ENCODE measurements at places on chromosomes 11 and 22.

DNA sequence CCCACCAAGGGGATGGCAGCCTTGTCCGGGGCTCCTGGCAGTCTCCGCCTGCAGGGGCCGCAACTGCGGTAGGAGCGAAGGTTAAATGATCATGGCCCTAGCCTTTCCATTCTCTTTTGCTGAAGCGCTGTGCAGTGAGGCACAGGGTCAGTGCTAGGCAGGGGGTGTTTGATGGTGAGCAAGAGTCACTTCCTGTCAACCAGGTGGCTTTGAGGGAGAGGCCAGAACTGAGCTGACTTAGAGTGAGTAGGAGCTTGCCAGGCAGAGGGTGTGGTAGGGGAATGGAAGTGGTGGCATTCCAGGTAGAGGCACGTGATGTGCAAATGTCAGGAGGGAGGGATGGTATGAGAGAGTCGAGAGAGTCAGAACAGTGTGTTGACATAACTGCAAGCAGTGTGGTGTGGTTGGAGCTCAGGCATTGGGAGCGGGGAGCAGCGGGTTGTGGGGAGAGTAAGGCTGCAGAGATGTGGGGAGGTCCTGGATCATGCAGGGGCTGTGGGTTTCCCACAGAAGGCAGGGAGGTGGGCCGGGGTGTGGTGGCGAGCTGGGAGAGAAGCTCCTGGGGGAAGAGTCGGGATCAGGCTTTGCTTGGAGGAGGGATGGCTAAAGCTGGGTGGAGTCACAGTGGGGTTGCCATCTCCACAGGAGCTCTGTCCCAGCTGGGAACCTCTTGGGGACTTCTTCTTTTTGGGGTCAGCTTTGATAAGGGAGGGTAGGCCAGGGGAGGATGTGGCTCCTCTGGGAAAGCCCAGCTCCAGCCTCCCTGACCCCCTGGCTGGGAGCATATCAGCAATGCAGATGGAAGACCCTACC, 33.3 kb downstream of the AMPD3 start:
- DNase-seq: no peak

DNA sequence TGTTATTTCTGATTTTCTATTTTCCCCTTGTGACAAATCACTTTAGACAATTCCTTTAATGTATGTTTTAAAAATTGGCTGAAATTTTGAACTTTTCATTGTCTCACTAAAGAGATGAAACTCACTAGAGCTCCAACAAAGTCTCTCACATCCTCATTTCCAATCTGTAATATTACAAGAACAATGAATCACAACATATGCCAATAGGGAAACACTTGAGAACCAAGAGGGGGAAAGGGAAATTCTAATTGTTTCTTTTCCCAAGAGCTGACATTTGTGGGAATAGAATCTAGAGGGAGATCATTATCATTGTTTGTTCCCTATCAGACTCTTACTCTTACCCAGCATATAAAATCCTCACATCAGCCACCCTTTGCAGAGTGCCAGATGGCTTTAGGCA, 28.2 kb downstream of the OR10D3 start:
- DNase-seq: no peak

DNA sequence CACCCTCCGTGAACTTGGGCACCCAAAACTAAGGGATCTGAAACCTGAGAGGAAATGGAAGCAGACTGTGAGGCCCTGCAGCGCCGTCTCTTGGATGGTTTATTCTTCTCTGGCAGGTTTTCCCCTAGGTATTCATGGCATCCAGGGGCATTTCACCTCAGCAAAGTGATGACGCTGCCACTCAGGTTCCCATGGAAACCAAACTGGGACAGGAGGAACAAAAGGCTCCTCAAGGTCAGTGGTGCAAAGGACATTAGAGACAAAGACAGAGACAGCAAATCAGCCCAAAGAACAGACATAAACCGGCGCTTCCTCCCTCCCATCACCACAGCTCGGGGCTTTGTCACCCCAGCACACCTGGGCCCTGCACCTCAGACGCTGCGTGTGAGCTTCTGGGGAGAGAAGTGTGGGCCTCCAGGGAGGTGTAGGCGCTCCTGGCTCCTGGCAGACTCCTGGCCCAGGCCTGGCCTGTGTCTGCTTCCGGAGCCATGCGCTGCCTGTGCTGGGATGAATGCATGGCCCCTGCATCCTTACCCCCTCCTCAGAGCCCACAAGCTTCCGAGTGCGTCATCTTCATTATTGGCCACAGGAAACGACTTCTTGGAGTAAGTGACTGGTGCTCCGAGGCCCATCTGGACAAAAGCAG, 5.9 kb downstream of the TP53AIP1 start:
- DNase-seq: no peak

DNA sequence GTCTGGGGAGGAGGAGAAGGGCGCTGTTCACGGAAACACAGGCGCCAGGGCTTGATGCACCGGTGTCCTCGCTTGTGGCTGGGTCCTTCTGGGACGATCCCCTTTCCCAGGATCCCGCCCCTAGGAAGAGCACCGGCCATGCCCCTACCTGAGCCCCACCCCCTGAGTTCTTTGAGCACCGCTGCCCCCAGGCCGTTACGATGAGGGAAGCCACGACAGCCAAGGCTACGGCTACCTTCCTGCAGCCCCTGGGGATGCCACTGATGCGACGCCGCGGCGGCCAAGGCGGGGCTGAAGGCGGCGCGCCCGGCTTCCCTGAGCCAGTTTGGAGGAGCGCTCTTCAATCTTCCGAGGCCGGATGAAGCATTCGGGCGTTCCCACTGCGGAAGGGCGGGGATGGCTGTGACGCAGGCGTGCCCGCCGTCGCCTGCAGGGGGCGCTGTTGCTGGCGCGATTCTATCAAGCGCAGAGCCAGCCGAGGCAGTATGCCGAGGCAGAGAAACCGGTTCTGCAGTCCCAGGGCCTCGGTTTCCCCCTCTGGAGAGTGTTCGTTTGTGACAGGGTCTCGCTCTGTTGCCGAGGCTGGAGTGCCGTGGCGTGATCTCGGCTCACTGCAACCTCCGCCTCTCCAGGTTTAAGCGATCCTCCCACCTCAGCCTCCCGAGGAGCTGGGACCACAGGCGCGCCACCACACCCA, 9.7 kb upstream of the NEFH start:
- peak; percentile 99 for DNase-seq

- DNase-seq: no peak
These were observed at the start of gene MAPK11 for GRCh38 chr22:50269970-50270665. Gene MAPK11, minus strand, starts transcription at chr22:50270380. Its CDS starts 88 bp downstream, at chr22:50270292.

DNA sequence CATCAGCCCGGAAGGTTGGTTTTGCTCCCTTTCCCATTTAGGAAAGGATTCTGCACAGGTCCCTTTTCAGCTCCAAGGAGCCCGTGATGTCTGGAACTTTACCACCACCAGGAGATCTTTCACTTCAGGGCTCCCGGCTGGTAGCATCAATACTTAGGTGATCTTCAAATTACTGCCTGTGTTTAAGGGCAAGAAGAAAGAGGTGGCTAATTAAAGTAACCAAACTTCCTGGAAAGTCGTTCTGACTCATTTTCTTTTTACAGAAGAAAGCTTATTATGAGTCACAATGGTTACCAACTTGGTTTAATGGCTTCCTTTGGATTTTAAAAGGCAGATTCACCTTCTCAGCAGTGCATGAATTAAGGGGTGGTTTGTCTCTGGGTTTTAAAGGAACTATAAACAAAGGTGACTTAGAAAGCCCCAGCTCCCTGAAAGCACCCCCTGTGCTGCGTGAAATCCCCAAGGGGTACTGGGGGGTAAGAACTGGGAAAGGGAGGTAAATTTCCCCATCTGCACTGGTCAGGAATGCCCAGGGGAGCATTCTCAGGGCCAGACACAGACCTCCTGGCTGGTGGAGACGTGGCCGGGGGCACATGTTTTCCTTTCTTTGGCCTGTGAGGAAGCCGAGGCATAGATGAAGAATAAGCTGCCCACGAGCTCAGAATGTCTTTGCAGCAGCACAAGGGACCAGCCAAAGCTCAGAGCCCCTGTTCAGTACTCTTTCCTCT, 8.8 kb downstream of the POU2F3 start:
- no peak for DNase-seq

GRCh38 chr11:86442827-86443226, 68.1 kb downstream of the CCDC81 start:
- DNase-seq: no peak

DNA sequence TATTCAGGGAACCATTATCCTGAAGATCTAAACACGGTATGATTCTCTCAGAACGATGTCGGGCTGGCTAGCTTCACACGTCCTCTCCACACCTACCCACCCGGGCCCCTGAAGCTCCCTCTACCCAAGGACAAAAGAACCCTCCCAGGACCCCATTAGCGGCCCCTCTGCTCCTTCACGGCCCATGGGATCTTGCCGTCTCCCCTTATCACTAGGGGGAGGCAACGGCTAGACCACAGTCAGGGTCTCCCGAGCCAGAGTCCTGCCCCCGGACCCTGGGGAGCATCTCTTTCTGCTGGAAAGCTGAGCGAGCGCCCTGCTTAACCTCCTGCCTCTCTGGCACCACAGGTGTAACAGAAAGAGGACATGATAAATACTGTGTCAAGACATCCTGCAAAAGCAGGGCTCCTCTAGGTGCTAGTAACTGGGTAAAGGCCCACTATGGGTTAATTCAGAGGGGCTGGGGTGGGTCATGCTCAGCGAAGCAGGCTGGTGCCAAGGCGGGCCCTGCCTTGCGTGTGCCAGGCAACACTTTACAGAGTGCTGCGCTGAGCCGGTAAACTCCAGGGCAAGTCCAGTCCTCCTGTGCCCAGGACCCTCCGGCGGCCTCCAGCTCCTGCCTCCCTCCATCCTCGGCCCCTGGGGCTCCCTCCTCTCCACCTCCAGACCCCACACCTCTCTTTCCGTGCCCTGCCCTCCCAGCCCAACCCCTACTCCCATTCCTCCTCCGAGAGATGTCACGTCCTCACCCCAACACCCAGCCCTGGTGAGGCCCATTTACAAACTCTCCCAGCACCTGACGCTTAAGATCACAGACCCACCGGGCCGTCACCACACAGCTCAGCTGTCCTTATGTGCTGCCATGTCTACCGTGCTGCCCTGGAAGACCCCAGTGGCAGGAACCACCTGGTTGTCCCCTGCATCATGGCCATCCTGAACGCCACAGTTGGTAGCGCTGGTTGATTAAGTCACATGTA, 3.0 kb downstream of the TOLLIP start:
- peak; percentile 8 for DNase-seq

- no peak for DNase-seq
These were observed 38.2 kb upstream of the OR5AK2 start for GRCh38 chr11:56950510-56950909.

GRCh38 chr11:78261828-78262227, 73.1 kb downstream of the USP35 start:
- no peak for DNase-seq

DNA sequence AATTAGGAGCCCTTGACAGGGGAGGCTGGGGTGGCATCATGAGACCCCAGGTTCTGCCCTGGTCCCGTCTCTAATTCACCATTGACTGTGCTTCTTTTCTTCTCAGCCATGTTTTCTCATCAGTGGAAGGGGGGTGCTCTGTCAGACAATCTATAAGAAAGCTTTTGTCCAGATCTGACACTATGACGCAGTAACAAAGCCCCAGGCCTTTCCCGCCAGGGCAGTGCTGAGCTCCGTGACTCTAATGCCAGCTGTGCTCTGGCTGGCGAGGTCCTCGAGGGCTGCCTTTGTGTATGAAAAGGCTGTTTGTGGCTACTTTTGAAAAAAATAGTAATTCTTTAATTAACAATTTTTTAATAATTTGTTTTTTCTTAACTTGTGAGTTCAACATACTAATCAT, 3.2 kb downstream of the CD6 start:
- DNase-seq: no peak

GRCh38 chr11:105466582-105467228, 143.2 kb upstream of the GRIA4 start:
- DNase-seq: no peak

- peak; percentile 99 for DNase-seq
These were observed 16.7 kb upstream of the SYT12 start for GRCh38 chr11:67006029-67006884.

DNA sequence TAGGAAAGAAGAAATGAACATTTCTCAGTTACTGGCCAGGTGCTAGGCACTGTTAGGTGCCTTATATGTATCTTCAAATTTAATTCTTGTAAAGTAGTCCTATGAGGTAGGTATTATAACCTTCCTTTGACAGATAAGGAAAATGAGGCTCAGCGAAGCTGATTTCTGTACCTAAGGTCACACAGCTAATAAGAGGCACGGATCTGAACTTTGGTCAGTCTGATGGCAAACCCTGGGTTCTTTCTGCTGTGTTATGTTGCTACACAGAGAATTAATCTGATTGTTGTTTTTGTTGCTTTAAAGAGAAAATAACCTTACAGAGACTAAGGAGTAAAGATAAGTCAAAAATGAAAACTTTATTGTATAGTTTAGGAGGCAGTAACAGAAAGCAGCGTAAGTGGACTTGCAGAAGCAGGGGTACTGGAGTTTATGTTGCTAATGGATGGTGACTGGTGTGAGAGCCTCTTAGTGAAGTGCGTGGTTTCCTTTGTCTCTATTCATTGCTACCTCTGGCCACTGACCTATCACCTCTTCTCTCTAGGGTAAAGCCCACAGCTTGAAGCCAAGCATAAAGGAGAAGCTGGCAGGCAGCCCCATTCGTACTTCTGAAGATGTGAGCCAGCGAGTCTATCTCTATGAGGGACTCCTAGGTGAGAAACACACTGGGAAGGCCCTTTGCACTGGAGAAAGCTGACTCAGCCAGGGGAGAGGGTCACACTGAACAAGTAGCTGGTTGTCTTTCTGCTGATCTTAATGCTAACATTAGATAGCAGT, 38.3 kb downstream of the MADD start:
- no peak for DNase-seq

DNA sequence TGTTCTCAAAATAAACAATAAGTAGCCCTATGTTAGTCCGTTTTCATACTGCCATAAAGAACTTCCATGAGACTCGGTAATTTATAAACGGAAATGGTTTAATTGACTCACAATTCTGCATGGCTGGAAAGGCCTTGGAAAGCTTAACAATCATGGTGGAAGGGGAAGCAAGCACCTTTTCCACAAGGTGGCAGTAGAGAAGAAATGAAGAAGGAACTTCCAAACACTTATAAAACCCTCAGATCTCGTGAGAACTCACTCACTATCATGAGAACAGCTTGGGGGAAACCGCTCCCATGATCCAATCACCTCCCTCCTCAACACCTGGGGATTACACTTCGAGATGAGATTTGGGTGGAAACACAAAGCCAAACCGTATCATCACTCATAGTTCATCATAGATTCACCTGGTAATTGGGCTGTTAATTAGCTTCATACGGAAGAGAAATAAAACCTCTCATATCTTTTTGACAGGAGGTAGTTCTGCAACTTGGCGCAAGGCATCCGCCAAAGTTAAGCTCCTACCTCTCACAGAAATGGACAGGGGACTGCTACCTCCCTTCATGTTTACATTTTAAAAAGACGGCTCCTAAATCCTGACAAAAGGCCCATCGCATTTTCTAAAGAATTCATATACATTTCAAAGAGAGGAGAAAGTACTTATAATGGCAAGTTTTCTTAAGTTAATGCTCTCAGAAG, 49.0 kb downstream of the MUC15 start:
- no peak for DNase-seq

GRCh38 chr11:21861314-21861713, 331.6 kb upstream of the ANO5 start:
- DNase-seq: no peak
